H4 (cell line): ENCODE measurements at places on chromosomes 12 and 14. TPM values are rescaled to one million over a fixed set of nuclear protein-coding genes. Genes with fewer than 3 reads are reported as not detected.
A peak's percentile ranks its signal among the peaks of the same experiment; 100 is the strongest.

DNA sequence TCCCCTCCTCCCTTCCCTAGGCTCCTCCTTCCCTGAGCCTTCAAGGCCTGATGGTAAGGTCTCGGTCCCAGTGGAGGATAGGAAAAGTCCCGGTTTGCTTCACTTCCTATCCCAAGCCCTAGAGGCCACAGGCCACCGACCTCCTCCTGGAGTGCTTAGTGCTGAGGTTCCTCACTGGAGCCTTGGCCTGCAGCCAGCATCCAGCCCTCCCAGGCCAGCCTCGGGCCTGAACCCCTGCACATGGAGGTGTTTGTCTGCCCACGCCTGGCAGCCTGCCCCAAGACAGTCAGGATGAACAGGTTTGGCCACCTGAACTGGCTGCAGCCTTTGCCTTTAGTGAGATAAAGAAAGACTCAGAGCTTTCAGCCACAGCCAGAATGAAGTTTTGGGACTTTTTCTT is 15.8 kb upstream of the KRT7 start:
- DNase-seq, result no peak

GRCh38 chr12:33180918-33181317 is 258.7 kb downstream of the SYT10 start:
- no peak for DNase-seq

GRCh38 chr14:66483322-66483721 is 2.8 kb upstream of the CCDC196 start:
- no peak for DNase-seq

DNA sequence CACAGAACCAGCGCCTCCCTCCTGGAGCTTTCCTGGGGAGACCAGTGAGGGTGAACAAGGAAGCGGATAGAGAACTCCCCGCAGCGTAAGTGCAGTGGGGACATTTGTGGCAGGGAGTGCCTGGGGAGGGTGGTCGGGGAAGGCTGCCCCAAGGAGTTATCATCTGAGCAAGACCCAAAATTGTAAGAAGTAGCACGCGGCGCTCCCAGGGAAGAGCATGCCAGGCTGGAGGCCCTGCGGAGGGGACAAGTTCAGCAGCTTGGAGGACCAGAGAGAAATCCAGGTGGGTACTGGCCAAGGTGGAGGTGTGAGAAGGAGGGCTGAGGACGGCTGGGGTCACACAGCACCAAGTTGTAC is 46.2 kb upstream of the RIMBP2 start:
- no peak for DNase-seq

DNA sequence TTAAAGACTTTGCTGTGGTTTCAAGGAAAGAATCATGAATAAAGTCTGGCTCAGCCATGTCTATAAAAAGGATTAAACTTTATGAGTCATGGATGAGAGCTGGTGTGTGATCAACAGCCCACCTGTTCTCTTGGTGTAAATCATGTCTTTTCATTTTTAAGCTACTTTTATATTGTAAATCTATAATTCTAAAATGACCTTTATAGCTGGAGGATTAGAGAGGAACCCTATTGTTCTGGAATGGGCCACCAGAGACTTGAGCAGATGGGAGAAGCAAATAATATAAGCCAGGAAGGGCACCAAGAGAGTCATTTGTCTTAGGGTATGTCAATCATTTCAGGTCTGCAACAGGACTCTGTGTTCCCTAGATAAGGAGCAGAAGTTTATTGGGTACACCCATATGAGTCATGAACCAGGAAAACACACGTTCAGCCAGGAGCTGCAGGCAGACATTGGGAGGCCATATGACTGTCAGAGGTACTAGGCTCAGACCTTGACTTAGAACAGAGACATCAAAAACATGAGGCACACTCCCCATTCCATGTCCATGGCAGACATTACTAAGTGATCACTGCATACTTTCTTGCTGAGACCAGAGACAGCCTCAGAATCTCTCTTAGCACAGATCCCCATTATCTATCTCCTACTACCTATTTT is 49.3 kb downstream of the NDUFA12 start:
- DNase-seq, result peak; percentile 49

DNA sequence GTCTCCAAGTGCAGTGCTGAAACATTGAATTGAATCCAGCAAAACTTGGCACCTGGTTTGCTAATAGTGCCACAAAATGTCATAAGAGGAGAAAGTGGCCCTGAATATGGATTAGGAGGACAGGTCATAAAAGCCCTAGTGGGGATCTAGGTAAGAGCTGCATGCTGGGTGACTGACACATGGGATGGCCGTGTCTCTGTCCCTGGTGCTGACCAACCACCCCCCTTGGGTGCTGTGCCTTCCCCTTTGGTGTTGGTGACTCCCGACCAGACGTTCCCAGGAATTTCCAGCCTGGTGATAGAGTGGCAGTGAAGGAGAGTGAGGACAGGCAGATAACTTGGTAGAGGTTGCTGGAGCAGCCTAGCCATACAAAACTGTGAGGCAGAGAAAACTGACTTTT is 142.8 kb downstream of the VRK1 start:
- no peak for DNase-seq

GRCh38 chr14:99968191-99968920 is 96.9 kb upstream of the EVL start:
- DNase-seq, result peak; percentile 52

- DNase-seq, result no peak
Observed at GRCh38 chr12:124780752-124781685, 82.6 kb downstream of the SCARB1 start.

DNA sequence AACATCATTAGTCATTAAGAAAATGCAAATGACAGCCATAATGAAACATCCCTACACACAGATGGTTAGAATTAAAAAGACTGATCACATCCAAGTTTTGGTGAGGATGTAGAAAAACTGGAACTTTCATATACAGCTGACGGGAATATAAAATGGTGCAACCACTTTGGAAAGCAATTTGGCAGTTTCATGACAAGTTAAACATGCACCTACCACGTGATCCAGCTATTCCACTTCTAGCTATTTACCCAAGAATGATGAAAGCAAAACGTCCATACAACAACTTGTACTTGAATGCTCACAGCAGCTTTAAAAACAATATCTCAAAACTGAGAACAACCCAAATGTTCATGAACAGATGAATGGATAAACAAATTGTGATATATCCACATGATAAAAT is 77.9 kb upstream of the AVPR1A start:
- DNase-seq, result no peak

DNA sequence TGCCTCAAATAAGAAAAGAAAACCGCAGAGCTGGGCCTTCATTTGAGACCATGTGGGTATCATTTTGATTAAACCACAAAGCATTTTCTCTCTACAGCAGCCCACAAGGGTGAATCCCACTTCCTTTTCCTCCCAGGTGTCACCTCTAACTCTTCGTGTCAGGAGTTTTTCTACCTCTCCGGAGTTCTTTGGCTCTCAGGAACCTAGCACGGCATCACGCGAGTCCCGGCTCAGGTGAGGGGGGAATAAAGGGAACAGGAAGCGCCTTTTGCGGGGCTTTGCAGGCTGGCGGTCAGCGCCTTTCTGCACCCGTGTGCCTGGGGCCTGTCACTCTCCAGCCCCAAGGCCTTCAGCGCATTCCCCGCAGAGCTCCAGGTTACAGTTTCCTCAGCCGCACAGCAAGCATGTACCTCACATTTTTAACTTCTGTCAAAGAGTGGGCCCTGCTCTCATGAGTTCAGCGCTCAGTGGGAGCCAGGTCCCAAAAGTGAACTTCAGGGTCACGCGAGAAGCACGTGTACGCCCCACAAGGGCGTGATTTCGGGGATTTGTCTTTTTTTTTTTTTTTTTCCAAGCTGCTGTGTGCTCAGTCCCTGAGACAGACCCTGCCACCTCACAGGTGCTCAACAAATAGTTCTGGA is 740 bp upstream of the PRPF40B start:
- DNase-seq, result no peak

DNA sequence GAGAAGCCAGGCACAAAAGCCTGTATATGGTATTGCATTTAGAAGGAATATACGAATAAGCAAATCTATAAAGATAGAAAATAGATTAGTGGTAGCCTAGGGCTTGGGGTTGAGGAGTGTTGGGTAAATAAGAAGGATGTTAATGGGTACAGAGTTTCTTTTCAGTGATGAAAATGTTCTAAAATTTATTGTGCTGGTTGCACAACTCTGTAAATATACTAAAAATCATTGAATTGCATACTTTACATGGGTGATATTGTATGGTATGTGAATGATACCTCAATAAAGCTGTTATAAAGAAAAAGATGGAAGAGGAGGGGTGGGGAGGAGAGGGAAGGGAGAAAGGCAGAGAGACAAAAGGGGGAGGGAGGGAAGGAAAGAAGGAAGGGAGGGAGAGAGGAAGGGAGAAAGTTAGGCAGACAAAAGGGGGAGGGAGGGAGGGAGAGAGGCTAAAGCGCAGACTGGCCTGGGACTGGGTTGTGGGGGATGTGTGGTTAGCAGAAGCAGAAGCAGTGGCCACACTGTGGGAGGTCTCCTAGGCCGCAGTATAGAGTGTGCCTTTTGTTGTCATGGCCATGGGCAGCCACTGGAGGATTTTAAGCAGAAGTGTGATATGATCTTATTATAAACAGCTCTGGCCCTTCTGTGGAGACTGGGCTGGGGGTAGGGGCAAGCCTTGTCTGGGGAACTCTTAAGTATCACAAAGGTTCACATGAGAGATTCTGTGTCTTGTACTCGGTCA is 73.6 kb upstream of the ELK3 start:
- no peak for DNase-seq

DNA sequence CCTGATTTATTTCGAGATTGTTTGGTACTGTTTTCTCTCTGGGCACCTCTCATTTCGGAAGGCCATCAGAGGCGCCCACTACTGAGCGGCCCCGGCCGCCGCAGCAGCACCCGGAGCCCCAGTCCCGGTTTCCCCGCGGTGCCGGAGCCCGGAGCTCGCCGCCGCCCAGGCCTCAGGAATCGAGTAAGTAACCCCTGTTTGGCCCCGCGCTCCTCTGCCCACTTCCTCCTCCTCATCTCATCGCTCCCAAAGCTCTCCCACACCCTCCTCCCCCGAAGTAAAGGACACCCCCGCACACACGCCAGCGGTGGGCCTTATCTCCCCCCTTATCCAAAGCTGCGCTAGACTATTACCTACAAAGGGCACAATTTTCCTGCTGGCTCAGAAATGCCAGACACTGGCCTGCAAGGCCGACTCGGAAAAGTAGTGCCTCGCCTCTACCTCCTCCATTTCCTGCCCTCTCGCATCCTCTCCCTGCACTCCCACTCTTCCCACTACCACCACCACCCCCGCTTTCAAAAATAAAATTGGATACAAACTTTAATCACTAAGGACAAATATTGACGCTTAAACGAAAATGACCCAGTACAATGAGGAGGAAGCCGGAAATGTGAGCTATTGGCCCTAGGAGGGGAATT is 637 bp upstream of the FOXG1 start:
- DNase-seq, result peak; percentile 66

DNA sequence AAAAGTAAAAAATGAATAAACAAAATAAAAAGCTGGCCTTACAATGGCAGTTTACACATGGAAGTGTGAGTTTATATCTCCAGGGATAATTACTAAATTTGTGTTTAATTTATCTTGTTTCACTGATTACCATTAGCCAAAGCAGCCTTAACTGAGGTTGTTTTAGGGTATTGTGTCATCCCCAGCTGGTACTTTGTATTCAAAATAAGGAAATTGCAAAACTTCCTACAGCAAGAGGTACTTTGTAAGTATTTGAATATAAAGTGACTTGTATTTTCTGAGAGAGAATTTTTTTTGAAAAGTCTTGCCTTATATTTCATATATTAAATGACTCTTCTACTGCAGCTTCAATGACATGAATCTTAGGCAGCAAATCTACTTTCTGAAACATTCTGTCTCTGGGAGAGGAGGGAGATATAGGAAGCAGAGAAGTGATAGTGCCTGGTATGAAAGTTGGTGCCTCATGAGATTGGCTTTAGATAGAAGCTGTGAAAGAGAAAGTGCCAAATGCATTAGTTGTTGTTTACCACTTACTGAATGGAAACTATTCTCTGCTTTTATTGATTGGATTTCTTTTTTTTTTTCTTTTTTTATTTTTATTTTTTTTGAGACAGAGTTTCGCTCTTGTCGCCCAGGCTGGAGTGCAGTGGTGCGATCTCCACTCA is 6.7 kb downstream of the FNTB start:
- no peak for DNase-seq

DNA sequence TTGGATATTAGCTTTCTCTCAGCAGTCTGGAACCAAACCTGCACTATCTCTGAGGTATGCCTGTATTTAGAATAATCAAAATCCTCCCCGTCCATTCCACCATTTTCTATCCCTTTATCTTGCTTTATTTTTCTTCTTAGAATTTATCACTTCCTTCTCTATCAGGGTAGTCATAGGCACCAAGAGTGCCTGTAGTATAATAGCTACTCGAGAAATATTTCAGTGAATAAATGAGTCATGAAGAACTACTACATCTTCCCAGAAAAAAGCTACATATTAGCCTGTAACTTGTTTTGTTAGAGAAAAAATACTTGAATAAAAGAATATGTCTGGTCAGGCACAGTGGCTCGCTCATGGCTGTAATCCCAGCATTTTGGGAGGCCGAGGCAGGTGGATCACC is 4.3 kb downstream of the SLC2A14 start:
- no peak for DNase-seq

GRCh38 chr12:122793685-122794106 is 19.3 kb downstream of the CCDC62 start:
- peak; percentile 29 for DNase-seq

GRCh38 chr14:58408681-58409215 is 13.0 kb downstream of the TOMM20L start:
- no peak for DNase-seq

- no peak for DNase-seq
Observed at GRCh38 chr12:114291389-114292060, 114.4 kb downstream of the TBX5 start.

DNA sequence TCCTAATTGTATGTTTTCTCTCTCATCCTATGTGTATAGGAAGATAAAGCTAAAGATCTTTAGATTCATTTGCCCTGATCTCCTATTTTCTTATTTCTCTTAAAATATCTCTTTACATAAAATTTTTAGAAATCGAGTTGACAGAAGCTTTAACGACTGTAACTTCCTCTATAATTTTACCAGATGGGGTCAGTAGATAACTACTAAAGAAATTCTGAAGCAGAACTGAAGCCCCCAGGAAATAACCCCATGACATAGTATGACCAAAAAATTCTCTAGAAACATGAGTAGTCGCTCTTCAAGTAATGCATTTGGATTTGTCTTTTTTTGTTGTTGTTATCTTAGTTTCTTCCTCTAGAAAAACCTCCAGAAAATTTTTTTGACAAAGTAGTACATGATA is 288.0 kb downstream of the ERC1 start:
- no peak for DNase-seq

ACSS3 gene
- 9.4 and 12.4 TPM in 2 replicates for total RNA-seq

ADGRD1 gene
- 0.14 and 0.21 TPM in 2 replicates for total RNA-seq

MMAB gene
- total RNA-seq, result 33.0 and 48.4 TPM in 2 replicates

CDCA3 gene
- total RNA-seq, result 75.3 and 101 TPM in 2 replicates

PLBD1 gene
- not detected in 2 replicates for total RNA-seq

KANSL2 gene
- total RNA-seq, result 70.0 and 87.5 TPM in 2 replicates

TTC7B gene
- total RNA-seq, result 11.7 and 15.2 TPM in 2 replicates

PROX2 gene
- total RNA-seq, result not detected in 2 replicates

YEATS4 gene
- total RNA-seq, result 33.1 and 57.2 TPM in 2 replicates

TAS2R42 gene
- not detected in 2 replicates for total RNA-seq
